Mammary microvascular endothelial cell (primary cell): ENCODE measurements at places on chromosomes 3 and 15. TPM values are rescaled to one million over a fixed set of nuclear protein-coding genes. Genes with fewer than 3 reads are reported as not detected.

The LRRN1 gene
- total RNA-seq: not detected in 2 replicates

The LNP1 gene
- total RNA-seq: 0.69 and 1.2 TPM in 2 replicates

The ZNF710 gene
- total RNA-seq: 8.6 and 9.7 TPM in 2 replicates

The MLH1 gene
- total RNA-seq: 33.8 and 37.6 TPM in 2 replicates

The GPR176 gene
- total RNA-seq: 43.2 and 47.4 TPM in 2 replicates

The SIDT1 gene
- total RNA-seq: under 0.01 TPM in 1 of 2 replicates, not detected in the other

The PPARG gene
- 17.1 and 20.1 TPM in 2 replicates for total RNA-seq
